ENCODE measurements at places on chromosomes 7 and 10. TPM values are rescaled to one million over a fixed set of nuclear protein-coding genes. Genes with fewer than 3 reads are reported as not detected.

DNA sequence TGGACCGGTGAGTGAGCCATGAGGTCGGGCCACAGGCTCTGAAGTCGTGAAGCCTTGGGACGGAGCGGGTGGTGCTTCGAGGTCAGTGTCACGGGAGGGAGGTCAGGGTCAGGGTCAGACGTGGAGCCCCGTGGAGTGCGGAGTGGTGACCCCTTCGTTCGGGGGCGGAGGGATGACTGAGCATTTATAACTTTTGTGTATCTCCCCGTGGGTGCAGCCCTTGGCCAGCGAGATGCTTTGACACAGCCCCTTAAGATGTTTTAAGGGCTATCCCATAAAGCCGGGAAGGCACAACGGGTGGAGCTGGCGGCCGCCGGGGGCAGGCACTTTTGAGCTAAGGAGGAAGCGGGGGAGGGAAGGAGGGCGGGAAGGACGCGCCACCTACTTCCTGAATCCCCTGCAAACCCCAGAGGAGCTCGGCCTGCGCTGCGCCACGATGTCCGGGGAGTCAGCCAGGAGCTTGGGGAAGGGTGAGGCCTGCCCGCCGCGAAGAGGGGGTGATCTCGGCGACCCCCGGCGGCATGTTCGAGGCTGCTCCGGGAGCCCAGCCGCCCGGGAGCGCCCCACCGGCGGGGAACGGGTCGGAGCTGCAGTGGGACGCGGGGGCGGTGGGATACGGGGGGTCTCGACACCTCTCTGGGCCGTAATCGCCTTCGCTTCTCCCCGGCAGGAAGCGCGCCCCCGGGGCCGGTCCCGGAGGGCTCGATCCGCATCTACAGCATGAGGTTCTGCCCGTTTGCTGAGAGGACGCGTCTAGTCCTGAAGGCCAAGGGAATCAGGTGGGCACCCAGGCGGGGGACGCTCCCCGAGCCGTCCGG, at the start of gene GSTO1:
Gene GSTO1, plus strand, starts transcription at position 400 of the 818 bp plus-strand sequence. Its CDS starts 37 bp downstream, at position 437.
- peak; percentile 87 for DNase-seq
- H3K4me1 ChIP-seq: peaks cover 46% of the 10 kb centered on the region
- peaks cover 24% of the 10 kb centered on the region for H3K36me3 ChIP-seq
- H3K27me3 ChIP-seq: peaks cover 14% of the 10 kb centered on the region
- H3K4me3 ChIP-seq: peak within 1 kb of the TSS; percentile 96

DNA sequence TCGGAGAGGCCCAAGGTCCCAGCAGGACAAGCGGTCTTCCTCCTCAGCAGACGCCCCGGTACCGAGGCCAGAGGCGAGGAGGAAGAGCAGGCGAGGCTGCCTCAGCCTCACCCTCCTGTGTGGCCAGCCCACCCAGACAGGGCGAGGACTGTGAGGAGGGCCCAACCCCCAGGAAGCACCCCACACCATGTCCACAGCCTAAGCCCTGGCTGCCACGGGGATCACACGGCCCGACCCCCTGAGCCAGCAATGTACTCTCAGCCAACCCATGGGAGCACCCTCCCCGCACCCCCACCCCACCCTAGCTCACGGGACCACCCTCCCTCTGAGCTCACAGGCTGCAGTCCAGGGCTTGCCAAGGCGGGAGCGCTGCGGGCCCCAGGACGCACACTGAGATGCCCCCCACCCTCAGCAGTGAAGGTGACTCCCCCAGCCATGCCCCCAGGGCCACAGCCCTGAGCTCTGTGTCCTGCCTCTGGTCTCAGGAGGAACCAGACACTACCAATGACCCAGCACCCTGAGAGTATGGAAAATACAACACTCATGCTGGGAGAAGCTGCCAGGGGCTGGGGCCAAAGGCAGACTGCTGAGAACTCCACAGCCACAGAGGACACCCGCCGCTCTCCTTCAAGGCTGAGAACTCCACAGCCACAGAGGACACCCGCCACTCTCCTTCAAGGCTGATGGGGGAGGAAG, 93.6 kb downstream of the MAD1L1 start:
- H3K27ac ChIP-seq: no peak overlapping the region
- no peaks in the 10 kb centered on the region for H3K4me1 ChIP-seq
- DNase-seq: no peak
- peaks cover 2% of the 10 kb centered on the region for H3K36me3 ChIP-seq
- H3K4me3 ChIP-seq: no peak overlapping the region
- H3K27me3 ChIP-seq: no peaks in the 10 kb centered on the region

The SUGCT gene
- 0.91 TPM for total RNA-seq

The AGBL3 gene
- 2.0 TPM for total RNA-seq

The NKX2-3 gene
- total RNA-seq: not detected
